ENCODE measurements at places on chromosomes 5 and 9.

- no peak for DNase-seq
Observed at GRCh38 chr9:131051592-131052517, 42.9 kb downstream of the LAMC3 start.

- DNase-seq, result no peak
Observed at GRCh38 chr9:121299467-121300282, 31.7 kb downstream of the GSN start.

DNA sequence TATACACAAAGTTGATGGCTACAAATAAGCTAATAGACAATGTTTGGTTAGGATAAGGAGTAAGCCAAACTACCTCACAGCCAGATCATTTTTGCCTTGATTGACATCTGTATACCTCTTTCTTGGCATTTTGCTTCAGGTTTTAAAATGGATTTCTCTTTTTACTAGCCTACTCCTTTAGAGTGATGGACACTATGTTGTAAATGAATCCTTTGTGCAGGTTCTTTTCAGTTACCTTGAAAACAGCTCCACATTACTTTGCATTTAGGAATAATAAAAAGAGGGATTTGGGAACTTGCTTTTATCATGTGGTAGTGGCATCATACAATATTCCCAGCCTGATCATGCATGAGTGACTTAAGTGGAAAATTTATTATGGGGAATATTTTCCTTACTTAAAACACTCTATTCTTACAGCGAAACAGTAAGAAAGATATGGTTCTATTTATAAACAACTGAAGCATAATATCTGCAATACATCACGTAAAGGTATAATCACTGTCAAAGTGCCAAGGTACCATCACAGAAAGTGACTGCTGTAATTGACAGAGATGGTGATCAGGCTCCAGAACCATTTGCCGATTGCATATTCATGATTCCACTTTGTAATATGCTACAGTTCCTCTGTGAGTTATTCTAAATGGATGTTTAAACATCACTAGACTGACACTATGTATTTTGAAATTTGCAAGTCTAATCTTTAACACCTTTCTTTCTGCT lies 327.0 kb downstream of the DMRTA1 start:
- DNase-seq, result no peak

GRCh38 chr5:115785381-115786065 lies 30.9 kb downstream of the CDO1 start:
- DNase-seq, result no peak

DNA sequence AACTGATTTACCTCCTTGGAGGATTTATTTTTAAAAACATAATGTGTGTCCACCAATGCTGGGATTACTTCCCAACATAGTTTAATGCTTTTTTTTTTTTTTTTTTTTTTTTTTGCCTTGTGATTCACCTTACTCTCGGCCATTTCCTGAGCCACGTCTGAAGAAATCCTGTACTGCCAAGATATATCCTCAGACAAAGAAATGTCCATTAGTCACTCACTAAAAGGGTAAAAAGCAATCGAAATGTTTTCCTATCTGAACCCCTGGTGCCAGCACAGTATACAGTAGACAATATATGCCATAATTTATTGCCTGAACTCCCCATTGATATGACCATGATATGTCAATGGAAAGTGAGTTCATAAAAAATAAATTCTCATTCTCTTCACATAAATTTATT lies 344.1 kb downstream of the BNC2 start:
- DNase-seq, result peak; percentile 43
